M059J (cell line): ENCODE measurements at places on chromosomes 4 and X. TPM values are rescaled to one million over a fixed set of nuclear protein-coding genes. Genes with fewer than 3 reads are reported as not detected.

DNA sequence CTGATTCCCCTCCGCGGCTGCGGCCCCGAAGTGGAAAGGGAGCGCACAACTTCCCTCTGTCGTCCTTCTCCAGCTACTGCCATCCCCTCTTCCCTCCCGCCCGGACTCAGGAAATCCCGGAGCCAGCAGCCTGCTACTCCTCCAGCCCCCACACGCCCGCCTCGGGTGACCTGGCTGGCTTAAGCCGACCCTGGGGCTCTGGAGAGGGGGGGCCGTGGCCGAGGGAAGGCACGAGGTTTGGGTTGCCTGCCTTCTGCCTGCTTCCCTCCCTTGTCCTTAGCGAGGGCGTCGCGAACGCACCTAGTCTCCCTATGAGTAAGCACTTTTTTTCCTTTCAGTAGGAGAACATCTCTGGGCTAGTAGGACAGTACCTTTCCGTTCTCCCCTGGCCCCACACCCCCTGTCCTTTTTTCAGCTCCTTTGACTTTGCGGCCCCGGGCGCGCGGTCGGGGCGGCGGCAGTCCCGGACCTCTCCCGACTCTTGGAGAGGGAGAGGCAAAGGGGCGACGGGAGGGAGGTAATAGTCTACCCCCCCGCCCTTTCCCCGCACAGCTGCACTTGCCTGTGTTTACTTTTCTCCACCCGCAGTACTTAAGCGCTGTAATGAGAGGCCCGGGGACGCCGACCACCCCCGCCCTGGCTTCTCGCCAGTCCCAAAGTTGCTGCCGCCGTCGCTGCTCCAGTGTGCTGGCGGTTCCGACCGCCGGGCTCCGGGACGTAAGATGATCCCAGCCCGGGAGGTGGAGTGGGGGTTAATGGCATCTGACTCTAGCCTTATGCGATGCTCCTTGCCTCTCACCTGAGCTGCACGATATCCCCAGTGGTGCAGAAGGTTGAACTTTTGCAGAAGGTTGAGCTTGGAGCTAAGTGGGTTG, 868 bp downstream of the PLS3 start:
- DNase-seq: peak; percentile 71

DNA sequence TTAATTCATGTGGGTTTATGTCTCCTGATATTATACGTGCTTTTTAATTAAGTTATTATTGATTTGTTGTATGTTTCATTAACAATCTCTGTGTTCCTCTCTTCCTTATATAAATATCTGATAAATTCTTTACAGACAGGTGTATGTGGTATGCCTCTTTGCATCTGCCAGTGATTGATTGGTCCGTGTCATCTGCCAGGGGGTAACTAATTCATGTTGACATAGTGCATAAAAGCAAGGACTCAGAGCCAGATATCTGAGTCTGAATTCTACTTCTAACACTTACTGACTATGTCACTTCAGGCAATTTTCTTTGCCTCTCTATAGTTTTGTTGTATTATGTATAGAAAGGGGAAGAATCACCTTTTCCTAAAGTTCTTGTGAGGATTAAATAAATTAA, 5.2 kb upstream of the AMBN start:
- no peak for DNase-seq

DNA sequence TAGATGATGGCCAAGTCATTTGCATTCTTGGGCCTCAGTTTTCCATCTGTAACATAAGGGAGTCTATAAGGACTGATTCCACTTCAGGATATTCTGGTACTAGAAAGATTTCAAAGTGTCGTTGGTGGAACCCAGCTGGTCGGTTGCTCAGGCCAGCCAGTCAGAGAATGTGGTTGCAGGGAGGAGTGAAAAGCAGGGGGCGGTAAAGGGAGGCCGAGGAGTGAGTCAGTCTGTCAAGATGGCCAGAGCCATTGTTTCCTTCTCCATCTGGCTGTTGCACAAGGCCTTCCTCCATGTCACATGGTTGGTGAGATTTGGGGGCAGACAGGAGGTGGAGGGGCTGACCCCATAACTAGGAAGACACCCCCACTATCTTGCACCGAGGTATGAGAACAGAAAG, 38.2 kb downstream of the STARD8 start:
- peak; percentile 72 for DNase-seq

- peak; percentile 36 for DNase-seq
Measured at GRCh38 chr4:103934178-103934789, 214.5 kb upstream of the TACR3 start.

GRCh38 chrX:148389629-148390028, 110.8 kb upstream of the AFF2 start:
- no peak for DNase-seq

- no peak for DNase-seq
Measured at GRCh38 chr4:165709516-165709915, 163.5 kb upstream of the TLL1 start.

DNA sequence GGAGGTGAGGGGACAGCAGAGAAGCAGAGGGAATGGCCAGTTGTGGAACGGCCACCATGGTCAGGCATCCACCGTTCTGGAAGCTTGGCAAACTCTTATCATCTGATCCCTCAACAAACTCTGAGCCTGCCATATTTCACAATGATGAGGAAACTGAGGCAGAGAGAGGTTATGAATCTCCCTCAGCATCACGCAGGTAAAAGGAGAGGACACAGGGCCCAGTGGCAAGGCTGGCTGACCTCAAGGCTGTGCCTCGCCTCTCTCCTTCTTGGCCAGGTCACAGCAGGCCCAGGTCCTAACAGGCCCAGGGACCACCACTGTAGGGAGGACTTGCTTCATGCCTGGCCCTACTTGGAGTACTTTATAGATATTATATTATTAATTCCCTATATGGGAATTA, 242.8 kb downstream of the EVC2 start:
- no peak for DNase-seq

DNA sequence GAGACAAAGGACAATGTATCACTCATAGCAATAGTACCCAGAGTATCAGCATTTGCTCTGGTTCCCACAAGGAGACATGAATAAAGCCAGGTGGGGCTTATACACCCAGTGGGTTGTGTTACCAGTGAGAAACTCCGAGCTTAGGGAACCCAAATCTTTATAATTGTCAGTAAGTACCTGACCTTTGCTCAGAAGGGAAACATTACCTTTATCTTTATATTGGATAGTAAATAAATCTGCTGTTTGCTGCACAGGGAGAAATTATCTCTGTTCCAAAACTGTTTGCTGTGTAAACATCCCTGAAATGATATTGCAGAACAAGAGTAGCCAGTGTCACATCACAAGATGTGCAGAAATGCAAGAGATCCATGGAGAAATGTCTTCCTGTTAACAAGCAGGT, 12.1 kb upstream of the SLAIN2 start:
- no peak for DNase-seq

GRCh38 chr4:5503336-5503936, 204.9 kb downstream of the EVC2 start:
- no peak for DNase-seq

LGI2 gene
- 0.07 TPM in 1 of 2 replicates, not detected in the other for total RNA-seq

PDHA2 gene
- not detected in 2 replicates for total RNA-seq

ZNF275 gene
- 9.3 and 14.0 TPM in 2 replicates for total RNA-seq

NEIL3 gene
- total RNA-seq: 17.6 and 18.1 TPM in 2 replicates

SPATA4 gene
- 0.12 TPM in 1 of 2 replicates, not detected in the other for total RNA-seq
